ENCODE measurements at places on chromosomes 2 and 18.

DNA sequence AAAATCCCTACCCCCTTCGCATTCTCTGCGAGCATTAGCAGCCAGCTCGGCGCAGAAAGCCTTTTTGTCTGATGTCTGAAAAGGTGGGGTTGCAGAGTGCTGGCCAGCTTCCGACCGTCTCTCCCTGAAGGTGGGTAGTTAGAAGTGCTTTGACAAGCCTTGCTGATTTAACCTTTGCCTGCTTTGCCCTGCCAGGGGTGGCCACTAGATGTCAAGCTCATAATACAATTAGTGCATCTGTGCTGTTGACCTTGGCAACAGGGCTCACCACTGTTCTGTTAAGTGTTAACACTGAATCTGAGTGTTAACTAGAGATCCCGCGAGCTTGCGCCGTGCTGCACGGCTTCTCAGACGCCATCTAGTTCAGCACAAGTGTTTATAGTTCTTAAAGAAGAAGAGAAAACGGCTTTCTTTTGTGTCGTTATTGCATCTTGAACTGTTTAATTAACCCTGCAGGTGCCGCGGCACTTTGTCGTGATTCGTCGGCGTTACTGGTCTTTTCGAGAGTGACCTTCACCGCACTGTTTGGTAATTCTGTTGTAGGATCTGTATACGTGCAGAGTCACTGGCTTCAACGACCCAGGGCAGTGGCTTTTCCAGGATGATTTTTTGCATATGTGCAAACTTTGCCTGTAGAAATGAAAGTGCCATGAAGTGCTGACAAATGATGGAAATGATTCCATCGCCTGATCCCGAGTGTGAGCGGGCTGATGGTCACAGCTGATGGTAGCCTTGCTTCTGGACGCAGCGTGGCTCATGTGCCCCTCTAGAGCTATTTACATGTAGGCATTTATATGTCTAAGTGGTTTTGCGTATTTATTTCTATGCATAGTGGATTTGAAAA, 5.5 kb downstream of the SALL3 start:
- no peak for DNase-seq

DNA sequence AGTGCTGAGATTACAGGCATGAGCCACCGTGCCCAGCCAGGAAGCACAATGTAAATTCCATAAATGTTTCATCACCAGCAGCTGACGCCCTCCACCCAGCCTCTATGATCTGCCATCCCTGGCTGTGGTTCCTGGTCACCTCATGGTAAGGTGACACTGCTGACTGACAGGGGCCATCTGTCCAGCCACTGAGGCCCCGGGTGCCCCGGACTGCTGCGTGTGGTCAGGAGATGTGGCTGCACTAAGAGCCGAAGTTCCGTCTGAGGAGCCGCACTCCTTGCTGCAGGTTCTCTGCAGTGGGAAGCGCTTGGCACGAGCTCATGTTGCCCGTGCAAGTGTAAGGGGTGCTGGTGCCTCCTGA, 10.9 kb downstream of the NTSR2 start:
- DNase-seq = no peak

- peak; percentile 28 for DNase-seq
These were observed 115.4 kb downstream of the PXDN start for GRCh38 chr2:1628893-1629292.

DNA sequence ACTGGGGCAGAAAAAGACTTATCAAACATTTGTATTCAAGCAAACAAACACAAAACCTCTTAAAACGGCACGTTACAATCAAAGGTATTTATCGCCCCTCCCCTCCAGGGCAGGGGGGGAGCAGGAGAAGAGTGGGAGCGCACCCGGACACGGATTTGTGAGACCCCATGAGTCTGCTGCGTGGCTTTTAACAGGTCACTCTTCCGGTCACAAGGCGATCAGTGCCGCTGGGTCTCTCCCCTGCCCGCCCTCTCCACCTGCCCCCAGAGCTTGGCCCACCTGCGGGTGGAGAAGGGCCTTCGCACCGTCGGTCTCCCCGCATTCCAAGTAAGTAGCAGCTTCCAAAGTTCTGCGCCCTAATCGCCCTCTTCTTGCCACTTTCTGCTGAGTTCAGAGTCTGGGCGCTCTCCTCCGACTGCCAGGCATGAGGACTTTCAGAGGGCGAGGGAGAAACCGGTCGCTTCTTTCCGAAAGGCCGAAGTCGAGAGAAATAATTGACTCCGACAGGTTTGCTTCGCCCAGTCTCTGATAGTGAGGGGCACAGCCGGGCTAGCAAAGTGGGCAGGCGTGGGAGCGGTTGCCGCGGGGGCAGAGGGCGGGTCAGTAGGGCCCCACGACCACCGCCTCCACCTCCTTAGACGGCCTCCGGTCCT, 800 bp downstream of the RPRM start:
- DNase-seq = no peak

DNA sequence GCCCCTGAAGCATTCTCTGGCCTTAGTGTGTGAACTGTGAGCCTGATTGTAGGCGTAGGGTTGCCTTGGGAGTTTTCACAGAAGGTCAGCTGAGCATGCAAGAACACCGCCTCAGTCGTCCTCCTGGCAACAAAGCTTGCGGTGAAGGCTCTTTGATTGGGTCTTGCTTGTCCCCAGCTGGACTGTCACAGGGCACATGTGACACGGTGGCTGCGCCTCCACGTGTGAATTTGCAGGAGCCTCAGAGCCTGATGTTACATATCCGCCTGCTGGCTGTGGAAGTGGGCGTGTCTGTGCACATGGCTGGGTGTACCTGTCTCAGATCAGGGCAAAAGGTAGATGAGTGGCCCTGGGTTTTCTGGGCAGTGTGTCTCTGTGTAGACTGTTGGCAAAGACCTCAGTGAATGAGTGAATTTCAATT, 228.7 kb downstream of the HAUS1 start:
- DNase-seq = no peak

DNA sequence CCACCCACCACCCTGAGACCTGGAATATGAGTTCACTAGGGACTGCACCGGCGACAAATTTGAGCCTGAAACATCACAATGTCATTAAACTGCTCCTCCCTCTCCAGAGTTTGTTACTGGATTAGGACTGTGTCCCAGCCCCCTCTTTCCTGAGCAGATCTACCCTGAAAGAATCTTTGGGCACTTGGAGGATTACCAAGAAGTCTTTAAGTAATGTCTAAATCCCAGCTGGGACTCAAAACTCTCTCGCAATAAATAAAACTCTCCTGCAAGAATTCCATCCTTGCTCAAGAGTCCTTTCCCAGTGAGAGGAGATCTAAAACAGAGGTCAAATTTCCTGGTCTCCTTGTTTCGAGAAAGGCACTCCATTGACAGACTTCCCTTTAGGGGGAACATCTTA, 20.9 kb downstream of the GKN2 start:
- no peak for DNase-seq

- no peak for DNase-seq
These were observed 85.7 kb upstream of the APCDD1 start for GRCh38 chr18:10368456-10369453.

GRCh38 chr2:28681158-28681571, 70.5 kb upstream of the PPP1CB start:
- no peak for DNase-seq

DNA sequence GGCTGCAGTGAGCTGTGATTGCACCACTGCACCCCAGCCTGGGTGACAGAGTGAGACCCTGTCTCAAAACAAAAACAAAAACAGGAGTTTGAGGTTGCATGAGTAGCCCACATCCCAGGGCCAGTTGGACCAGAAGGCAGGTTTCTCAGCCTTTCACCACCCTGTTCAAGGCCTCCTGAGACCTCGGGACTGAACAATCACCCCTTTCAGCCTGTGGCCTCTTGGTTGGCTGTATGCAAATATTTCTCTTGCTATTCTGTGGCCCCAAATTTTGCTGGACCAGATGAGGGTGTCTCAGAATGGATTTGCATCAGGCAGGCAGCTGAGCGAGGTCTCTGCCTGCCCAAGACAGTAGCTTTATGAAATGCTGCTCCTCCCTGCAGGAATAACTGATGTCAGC, 56.9 kb downstream of the DPYSL5 start:
- no peak for DNase-seq

GRCh38 chr2:197547163-197547900, 31.5 kb downstream of the MOB4 start:
- DNase-seq = no peak

DNA sequence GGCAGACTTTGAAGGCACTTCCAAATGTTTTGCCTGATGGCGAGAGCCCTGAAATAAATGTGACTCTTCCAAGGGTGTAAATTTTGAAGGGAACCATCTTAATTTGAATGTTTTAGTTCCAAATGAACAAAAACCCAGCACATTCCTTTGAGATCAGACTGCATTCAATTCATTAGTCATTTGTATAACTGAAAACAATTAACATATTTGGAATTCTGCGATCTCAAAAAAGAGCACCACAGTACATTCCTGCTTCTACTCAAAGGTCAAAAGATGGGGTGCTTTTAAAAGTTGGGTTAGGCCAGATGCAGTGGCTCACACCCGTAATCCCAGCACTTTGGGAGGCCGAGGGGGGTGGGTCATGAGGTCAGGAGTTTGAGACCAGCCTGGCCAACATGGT, 38.2 kb upstream of the CHRNA1 start:
- no peak for DNase-seq
